ENCODE measurements at places on chromosomes 12 and 14.
A peak's percentile ranks its signal among the peaks of the same experiment; 100 is the strongest.

GRCh38 chr14:49549446-49549845 lies 36.7 kb downstream of the RPS29 start:
- DNase-seq: no peak

GRCh38 chr12:89546151-89546550 lies 20.3 kb upstream of the POC1B start:
- no peak for DNase-seq

DNA sequence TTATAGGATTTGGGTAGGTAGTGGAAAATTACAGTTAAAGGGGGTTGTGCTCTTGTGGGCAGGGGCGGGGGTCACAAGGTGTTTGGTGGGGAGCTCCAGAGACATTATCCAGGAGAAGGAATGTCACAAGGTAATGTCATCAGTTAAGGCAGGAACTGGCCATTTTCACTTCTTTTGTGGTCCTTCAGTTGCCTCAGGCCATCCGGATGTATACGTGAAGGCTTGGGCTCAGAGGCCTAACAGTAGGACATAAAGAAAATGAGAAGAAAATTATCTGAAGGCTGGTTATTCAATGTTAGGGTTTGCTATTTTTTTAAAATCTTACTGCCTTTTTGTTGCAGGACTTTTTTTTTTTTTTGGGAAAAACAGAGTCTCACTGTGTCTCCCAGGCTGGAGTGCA lies 2.5 kb upstream of the PSEN1 start:
- no peak for DNase-seq

- DNase-seq: peak; percentile 17
Observed at GRCh38 chr14:31692376-31692781, 131.2 kb downstream of the NUBPL start.

GRCh38 chr12:132551641-132552031 lies 58.7 kb downstream of the LRCOL1 start:
- DNase-seq: no peak

DNA sequence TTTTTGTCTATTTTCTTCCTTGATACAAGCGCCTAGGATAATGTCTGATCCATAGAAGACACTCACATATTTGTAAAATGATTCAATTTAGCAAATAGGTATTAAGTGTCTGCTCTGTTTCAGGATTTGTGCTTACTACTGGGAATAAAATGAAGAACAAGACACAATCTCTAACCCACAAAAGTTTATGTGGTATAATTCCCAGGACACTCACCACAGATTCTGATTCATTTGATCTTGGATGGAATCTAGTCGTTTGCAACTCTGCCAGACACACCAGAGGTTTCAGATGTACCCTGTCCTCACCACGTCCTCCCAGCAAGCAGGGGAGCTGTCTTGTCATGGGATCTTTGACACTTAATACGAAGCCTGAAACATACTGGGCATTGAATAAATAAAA lies 208.3 kb downstream of the LRIG3 start:
- DNase-seq: no peak

DNA sequence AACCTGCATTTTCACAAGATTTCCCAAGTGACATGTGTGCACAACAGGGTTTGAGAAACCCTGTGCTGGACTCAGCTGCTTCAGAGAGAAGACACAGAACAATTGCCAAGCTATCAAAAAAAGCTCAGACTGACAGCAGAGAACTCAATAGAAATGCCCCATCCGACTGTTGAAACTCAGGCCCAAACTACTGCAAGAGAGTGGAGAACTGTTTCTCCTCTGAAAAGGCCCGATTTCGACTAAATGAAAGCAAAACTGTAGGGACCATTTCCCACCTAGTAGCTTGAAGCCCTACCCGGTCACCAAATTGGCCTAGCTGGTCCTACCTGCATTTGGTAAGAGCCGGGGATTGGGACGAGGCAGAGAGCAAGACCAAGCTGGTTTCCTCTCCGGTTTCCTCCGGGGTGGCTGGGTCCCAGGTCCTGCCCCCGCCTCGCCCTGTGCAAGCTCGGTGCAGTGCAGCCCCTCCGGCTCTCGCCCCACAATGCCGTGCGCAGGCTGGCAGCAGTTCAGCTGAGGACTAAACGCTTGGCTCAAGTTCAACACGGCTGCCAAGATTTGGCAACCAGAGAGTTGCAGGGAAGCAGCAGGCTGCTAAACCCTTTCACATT lies 1180.6 kb downstream of the VRK1 start:
- peak; percentile 2 for DNase-seq

GRCh38 chr12:64992116-64992515 lies 129.0 kb downstream of the WIF1 start:
- no peak for DNase-seq

DNA sequence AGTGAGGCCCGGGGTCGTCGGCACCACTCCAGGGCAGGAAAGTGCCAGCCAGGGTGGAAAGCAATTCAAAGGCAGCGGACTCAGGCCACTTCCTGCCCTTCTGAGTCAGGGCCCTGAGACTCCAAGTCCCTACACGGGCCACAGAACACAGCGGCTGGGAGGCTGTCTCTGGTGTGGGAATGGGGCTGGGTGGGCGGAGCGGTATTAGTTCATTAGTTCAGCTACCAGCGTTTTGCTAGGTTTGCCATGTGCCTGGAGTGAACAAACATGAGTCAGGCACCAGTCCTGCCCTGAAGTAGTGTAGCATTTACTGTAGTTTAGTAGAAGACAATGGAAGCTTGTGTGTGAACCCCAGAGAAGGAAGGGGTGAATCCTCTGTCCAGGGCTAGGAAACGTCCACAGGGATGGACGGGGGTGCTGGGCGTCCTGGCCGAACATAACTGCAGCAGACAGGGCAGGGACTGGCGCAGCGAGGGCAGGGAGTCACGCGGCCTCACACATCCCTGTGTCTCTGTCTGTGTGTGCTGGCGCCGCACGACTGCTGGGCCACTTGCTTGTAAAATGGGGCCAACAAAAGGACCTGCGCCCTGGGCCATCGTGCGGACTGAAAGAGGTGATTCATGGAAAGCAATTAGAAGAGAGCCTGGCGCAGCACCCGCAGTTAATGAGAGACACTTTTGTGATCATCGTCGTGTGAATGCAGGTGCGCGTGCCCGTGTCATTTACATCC lies 186.4 kb upstream of the PRMT8 start:
- peak; percentile 51 for DNase-seq

- DNase-seq: no peak
Observed at GRCh38 chr12:79766705-79767464, 76.1 kb upstream of the PAWR start.

DNA sequence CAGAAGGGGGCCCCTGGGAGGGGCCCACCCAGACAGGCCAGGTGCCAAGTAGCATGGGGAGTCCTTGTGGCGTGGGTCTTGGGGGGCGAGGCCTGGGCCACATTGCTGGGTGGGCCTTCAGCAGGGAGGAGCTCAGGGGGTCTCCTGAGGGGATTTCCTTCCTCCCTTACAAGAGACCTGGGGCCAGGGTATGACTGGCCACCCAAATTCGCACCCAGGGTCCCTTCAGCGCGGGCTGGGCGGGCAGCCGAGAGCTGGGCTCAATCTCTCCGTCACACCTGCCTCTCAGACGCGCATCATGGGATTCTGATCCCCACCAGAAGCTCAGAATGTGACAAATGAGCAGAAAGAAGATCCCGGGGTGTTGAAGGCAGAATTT lies 72.4 kb downstream of the KIF26A start:
- DNase-seq: no peak

- DNase-seq: no peak
Observed at GRCh38 chr14:68695856-68696255, 97.0 kb downstream of the ZFP36L1 start.

- no peak for DNase-seq
Observed at GRCh38 chr14:103905842-103906456, 22.3 kb upstream of the TDRD9 start.

- no peak for DNase-seq
Observed at GRCh38 chr12:23376238-23376637, 573.2 kb downstream of the SOX5 start.

DNA sequence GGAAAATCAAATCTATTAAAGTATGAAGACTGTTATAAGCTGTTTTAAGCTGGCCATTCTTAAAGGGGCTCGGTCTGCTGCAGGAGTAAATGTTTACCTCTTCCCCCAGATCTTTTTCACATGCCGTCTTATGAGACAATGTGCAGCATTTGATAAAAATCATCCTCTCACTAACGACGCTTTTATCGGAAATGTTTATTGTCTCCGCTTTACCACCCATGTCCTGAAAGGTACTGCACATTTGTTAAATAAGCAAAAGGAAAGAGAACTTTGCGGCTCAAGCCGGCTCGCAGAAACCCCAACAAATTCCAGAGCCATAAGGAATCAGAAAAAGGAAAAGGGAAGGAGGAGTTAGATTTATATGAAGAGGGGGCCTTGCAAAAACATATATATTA lies 137.8 kb downstream of the HMGA2 start:
- no peak for DNase-seq

GRCh38 chr14:24232645-24233537 lies at the start of gene GMPR2:
Gene GMPR2 (plus strand): TSS chr14:24232929. CDS start chr14:24233254, 325 bp downstream.
- no peak for DNase-seq

DNA sequence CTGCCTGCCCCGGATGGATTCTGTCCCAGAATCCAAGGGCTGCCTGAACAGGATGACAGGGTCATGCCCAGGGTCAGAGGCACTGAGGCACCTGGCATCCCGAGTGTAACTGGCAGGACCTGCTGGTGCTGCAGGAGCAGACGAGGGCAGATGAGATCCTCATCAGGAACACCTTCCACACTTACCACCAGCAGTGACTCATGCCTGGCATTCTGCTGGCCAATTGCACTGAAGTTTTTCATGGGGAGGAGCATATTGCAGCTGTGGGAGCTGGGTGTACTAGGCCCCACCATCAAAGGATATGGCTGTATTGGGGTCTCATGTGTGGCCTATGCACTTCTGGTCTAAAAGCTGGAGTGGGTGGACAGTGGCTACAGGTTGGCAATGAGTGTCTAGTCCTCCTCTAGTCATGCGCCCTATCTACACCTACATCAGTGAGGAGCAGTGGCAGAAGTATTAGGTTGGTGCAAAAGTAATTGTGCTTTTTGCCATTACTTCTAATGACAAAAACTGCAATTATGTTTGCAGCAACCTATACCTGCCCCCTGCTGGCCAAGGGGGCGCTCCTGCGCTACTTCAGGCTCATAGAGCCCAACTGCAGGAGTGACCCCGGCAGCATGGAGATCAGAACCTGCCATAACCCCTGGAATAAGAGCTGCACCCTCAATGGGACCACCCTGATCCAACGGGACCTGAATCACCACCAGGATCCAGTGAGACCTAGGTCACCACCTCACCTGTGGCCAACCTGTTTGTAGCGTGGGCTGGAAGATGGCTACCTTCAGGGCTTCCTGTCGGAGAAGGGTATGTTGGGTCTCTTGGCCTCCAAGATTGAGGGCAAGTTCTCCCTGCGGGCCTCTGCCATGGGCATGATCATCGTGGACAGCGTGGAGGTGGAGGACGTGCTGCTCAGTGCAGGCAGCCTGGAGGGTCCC lies 8.0 kb upstream of the C12orf42 start:
- DNase-seq: no peak

DNA sequence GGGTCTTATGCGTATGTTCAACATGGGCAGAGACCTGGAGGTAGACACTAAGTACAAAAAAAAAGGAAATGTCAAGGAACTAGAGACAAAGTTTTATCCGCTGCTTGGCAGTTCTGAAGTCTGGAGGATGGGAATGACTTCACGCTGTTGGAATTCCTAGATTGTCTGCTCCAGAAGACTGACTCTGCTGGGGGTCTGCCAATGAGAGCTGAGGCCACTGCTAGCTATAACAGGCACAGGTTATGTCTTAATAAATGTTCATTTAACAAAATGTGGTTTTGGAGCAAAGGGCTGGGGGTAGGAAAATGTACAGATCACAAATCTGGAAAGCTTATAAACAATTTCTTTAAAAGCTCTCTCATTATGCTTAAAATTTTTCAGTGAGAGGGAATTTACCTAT lies 5.9 kb downstream of the RNASE8 start:
- DNase-seq: peak; percentile 89

DNA sequence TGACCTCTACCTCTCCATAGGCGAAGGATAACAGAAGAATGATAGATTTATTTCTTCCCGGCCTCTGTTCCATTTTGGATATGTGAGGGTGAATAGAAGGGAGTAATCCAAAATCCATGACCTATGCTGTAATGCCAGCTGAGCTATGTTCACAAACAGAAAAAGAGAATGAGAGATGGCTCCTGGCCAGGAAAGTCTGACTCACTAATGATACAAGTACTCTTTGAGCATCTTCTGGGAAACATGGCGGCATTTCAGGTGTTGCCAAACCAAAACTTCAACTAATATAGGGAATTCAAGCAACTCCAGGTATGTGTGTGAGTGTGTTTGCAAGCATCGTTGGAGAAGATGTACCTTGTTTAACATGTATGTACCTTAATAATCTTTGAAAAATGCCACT lies 55.1 kb downstream of the MED13L start:
- DNase-seq: peak; percentile 96

DNA sequence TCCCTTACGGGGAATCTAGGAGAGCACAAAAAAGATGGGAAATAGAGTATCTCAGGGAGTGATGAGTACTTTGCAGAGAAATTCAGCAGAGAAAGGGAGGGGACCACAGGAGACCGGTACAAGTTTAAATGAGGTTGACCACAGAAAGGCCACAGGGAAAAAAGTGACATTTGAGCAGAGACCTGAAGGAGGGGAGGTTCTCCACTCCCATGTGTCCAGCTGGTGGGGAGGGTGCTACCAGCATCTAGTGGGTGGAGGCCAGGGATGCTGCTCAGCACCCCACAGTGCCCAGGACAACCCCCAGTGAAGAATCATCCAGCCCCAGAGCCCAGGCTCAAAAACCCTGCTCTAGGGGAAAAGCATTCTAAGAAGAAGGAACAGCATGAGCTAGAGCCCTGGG lies 34.6 kb downstream of the TESC start:
- DNase-seq: no peak

- DNase-seq: no peak
Observed at GRCh38 chr12:116306506-116306905, 29.0 kb upstream of the MED13L start.

- DNase-seq: no peak
Observed at GRCh38 chr12:1197264-1198018, 206.4 kb downstream of the ERC1 start.

GRCh38 chr14:70665448-70666360 lies 24.0 kb downstream of the TTC9 start:
- DNase-seq: no peak

DNA sequence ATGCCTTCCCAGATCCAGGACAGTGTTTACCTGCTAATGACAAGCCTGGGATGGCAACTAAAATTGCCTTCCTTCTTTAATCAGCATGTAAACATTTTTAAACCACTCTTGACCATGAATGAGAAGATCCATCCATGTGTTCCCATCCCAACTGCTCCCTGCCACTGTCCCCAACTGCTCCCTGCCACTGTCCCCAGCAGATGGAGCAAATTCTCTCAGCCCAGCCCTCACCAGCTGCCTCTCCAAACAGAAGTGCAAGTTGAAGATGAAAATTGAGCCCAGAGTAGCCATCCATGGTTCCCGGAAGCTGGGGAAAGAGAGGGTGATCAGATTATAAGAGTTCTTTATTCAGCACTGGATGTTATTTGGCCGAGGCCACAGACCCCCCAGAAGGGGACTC lies 133.1 kb downstream of the SLC15A4 start:
- no peak for DNase-seq

DNA sequence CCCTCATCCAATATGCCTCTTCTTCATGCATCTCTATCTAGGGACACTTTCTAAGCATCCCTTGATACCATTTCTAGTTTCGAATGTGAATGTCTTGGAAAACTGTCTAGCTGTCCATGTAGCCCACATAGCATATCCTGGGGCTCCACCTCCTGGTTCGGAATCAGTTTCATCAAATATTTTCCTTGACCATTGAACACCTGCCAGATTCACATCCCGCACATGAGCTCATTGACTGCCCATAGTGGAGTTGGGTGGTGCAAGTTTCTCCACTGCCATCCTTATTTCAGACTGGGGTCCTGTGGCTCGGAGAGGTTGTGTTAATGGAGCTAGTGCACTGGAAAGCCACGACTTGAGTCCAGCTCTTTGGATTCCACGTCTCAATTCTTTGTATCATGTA lies 58.6 kb upstream of the TMEM263 start:
- DNase-seq: peak; percentile 24

- no peak for DNase-seq
Observed at GRCh38 chr14:79534703-79535353, 676.5 kb downstream of the DIO2 start.

Data from fibroblast of pulmonary artery (primary cell).